Stimulated activated CD4-positive, alpha-beta T cell treated with anti-CD3 and anti-CD28 coated beads, Interleukin-1b, Interleukin-23, amount 100 ng/mL, for 1 hour (primary cell): ENCODE measurements at places on chromosomes 4 and X.

DNA sequence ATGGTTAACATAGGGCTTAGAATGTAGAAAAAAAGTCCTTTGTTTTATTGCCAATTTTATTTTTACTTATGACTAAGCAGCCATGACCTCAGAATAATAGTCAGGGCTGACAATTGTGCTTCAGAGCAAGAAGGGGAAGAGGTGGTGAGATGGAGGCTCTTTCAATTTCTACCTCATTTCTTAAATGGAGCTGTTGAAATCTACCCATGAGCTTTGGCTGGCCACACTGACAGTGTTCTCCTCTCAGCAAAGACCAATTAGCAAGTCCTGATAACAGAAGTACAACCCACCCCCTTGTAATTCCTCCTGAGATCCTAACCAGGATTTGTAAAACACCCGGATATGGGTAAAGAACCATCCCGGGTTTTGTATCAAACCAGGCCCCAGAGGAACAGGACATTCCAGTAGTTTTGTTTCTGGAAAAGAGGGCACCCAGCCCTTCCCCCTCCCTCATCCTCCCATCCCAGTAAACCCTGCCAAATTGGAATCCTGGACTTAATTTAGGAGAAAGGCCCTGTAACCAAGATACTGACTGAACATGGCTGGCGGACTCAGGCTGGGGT, at the start of gene HEPH:
TSS of gene HEPH (plus strand) at position 399 of the 563 bp plus-strand sequence. CDS start 6,324 bp downstream, outside the sequence.
- no peak for DNase-seq

GRCh38 chr4:11843340-11843739, 414.6 kb upstream of the HS3ST1 start:
- DNase-seq = no peak

DNA sequence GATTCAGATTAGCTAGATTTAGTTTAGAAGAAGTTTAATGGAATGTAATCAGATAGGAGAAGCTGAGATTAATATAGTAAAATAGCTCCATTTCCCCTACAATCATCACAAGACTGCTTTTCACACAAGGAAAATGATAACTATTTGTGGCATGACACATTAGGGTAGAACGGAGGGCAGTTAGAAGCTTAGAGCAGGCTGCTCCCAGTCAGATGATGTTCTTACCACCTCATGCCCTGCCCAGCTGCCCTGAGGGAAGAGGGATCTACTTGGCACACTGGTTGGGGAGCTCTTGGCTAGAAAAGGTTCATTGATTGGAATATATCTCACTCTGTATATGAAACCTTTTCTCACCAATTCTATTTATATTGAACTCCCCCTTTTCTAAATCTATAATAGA, 180.7 kb upstream of the IL15 start:
- DNase-seq = no peak

- DNase-seq = no peak
These were observed 107.6 kb upstream of the FAM9B start for GRCh38 chrX:9141496-9141895.

GRCh38 chrX:47093248-47093647, 15.0 kb downstream of the RGN start:
- DNase-seq = no peak

- DNase-seq = no peak
These were observed 68.1 kb downstream of the HPF1 start for GRCh38 chr4:169689681-169690080.

GRCh38 chr4:3676196-3676595, 90.0 kb upstream of the ADRA2C start:
- no peak for DNase-seq

GRCh38 chrX:55908661-55909212, 191.2 kb downstream of the RRAGB start:
- DNase-seq = no peak
